ENCODE measurements at places on chromosomes 12 and 14.

- no peak for DNase-seq
Measured at GRCh38 chr14:70827347-70827746, 18.0 kb upstream of the MAP3K9 start.

- DNase-seq: no peak
Measured at GRCh38 chr12:114165921-114166320, 199.8 kb upstream of the RBM19 start.

- no peak for DNase-seq
Measured at GRCh38 chr14:104451474-104451873, 128.1 kb upstream of the C14orf180 start.

DNA sequence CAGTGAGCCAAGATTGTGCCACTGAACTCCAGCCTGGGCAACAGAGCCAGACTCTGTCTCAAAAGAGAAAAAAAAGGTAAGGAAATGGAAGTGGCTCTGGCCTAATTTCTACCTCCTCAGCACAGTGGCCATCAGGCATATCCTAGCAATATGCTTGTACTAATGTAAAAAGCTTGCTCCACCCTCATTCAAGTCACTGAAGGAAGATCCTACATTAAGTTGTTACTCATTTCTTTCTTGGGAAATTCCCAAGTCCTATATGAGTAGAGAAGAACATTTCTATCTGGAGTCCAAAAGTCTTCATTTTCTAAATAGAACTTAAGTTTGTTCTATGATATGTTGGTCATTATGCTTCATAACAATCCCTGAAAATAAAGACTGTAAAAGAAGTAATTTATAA is 67.3 kb upstream of the HOXC13 start:
- DNase-seq: no peak

DNA sequence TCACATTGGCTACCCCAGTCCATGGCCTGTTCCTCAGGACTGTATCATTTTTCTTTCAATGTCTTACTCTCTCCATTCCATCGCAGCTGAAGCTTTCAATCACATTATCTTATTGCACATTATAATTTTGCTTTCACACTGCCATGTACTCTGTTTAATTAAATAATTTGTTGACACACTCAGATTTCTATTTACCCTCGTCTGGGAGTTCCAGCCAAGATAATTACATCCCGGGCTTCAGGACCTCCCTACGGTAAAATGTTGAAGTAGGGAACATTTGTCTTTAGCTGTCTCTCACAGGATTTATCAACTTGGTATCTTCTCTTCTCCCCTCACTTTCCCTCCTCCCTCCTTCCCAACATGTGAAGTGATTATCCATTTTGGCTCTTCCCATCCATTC is 177.2 kb upstream of the RASSF8 start:
- DNase-seq: no peak

DNA sequence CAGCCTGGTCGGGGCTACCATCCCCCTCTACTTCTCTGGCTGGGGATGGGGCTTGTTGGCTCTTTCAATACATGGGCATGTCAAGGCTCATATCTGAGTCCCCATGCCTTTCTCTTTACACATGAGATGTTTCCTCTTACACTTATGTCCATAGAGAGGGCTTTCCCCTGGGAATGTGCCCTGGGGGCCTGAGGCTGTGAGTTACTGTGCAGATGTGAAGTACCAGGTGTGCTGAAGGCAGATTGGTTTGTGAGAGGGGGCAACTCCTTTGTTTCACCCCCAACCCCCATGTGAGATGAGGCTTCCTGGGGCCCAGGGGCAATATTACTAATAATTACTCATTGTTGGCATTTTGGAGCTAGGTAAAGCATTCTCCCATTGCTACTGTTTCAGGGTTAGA is 32.8 kb downstream of the NRXN3 start:
- no peak for DNase-seq

GRCh38 chr12:124513297-124513867 is 54.0 kb downstream of the NCOR2 start:
- DNase-seq: no peak

DNA sequence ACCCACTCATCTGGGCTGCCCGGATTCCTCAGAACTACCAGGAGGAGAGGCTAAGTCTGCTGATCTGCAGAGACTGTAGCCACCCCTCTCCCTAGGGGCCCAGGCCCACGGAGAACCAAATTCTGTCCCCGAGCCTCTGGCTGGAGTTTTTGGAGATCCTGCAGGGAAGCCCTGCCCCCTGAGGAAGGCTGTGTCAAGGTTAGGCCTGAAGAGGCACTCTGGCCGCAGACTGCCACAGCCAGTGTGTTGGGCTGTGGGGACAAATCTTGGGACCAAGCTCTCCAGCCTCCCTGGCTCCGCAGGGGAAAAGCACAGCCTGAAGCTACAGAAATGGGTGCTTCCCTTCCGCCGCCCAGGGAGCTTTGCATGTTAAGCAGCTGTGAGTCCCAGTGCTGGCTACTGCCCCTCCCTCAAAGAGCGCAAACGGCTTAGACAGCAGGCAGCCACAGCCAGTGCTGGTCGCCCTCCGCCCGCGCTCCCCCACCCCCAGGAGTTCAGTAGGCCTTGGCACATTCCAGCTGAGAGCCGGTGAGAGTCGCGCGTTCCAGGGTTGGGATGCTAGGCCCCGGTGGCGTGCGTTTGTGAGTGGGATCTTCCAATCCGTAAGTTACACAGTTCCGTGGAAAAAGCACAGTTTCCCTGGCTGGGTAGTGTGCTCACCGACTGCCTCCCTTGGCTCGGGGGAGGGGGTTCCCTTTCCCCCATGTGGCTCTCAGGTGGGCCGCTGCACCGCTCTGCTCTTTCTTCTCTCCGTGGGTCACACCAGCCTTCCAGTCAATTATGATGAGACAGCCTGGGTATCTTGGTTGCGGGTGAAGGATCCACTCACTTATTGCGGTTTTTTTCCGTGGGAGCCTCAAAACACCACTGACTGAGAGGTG is 13.2 kb downstream of the CLEC4E start:
- DNase-seq: no peak

DNA sequence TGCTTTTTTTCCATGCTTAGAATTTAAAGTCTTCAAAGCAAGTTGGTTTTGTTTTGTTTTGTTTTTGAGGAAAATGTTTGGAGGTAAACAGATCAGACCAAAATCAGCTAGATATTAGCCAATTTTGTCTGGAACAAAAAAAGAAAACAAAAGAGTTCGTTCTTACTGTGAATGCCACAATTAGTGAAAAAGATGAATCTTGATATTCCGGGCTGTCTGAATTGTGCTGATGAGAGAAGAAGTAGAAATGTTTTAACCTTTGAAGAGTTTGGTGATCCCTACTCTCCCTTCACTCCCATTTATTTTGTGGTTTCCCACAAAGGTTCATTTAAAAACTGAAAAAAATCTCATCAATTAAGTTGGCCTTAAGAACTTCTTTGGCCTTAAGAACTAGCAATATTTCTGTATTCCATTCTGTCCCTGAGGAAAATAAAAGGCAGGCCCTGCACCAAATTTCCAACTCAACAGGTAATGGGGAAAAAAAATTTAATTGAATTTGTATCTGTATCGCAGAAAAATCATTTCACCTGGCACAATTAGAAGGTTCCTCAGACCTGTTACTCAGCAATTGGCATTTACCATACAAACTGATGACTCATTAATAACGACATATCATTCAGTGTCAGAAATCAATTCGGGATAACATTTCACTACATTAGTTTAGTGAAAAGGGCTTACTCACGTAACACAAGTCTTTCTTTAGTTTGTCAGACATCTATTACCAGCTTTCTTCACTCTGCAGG is 562 bp upstream of the GLIPR1L2 start:
- DNase-seq: no peak

DNA sequence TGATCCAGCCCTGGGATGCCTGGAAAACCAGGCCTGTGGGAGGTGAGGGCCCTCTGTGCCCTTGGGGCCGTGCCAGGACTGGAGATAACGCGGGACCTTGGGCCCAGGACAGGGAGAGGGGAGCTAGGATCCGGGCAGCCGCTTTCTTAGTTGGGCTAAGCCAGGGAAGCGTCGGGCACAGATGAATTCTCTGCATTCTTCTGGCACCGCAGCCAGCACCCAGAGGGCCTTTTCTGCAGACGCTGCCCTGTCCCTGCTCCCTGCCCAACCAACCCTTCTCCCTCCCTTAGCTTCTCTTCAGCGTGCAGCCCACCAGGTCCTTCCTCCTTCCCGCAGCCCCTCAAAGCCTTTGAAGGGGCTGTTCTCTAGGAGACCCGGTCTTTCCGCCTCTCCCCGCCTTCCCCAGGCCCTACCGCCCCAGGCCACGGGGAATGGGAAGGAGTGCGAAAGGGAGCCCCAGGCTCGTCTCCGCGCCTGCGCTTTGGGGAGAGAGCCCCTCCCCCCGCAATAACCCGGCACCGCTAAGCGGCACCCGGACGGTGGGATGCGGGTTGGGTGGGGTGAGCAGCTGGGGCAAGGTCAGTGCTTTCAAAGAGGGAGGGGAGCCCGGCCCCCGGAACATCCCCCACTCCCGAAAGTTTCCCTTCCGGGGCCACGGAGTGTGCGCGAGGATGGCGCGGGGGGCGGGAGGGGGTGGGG is 663 bp downstream of the NCKAP5L start:
- peak; percentile 15 for DNase-seq

GRCh38 chr14:104335176-104335575 is 196.8 kb downstream of the KIF26A start:
- DNase-seq: no peak

DNA sequence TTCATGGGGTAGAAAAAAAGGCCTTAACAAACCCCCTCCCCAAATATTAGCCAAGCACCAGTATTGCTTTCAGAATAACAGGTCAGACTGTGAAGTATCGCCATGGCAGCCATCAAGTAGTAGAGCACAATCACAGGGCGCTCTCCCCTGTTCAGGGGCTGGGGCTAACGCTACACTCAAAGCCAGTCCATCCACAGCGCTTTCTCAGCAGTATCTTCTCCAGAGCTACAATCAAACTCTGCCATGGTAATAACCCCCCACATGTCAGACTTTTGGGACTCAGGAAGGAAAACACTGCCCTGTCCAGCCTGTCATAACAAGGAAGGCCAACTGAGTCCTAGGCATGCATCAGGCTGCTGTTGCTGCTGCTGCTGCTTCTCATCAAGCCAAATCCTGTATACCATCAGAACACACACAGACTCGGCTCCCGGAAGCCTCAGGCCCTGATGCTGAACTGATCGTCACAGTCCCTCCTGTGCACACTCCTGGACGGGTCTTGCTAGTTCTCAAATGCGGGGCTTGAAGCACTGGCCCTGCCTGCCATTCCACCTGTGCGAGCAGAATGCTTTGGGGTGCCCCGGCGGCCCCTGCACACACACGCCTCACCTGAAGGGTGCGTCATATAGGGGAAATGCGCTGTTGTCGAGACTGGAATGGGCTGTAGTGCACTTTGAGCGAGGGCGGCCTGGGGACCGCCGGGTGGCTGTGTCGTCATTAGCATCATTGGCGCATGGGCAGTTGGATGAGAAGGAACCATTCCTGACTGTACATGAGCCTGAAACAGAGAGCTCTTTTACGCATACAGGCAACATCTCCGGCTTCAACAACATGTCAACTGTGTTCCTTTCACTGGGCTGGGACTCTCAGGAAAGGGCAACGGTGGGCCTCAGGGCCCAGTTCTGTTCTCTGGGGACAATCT is 47.6 kb downstream of the SH2B3 start:
- no peak for DNase-seq

GRCh38 chr14:72081137-72081536 is 148.9 kb downstream of the RGS6 start:
- DNase-seq: no peak

GRCh38 chr12:50639721-50640120 is 124.2 kb upstream of the ATF1 start:
- no peak for DNase-seq

DNA sequence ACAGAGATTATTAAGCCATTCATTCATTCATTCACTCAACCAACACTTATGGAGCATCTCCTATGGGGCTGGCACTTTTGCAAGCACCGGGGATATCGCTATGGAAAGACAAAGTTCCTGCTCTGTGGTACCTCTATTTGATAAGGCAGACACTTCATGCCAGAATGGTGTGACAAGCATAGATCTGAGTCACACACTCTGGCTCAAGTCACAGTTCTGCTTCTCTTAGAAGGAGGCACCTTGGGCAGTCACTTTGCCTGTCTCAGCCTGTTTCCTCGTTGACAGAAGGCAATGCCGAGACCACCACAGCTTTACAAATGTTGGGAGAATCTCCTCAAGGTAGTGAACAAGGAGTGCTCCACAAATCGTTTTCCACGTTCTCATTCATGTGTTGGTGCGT is 205.2 kb downstream of the SLC41A2 start:
- no peak for DNase-seq

GRCh38 chr12:94049718-94050117 is 98.7 kb upstream of the PLXNC1 start:
- DNase-seq: no peak

DNA sequence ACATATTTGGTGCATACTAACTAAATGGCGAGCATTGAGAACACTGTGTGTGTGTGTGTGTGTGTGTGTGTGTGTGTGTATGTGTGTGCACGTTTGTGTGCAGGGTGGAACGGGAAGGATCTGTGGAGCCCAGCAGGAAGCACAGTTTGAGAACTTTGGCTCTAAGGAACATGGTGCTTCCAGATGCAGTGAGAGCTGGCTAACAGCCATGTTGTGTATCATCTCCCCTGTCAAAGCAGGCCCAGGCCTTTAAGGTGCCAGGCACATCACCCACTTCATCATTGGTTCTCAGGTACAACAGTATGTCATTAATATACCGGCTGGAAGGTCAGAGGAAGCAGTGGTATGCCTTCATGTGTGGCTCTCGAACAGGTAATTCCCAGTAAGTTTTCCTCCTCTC is 72.5 kb downstream of the SLC8A3 start:
- no peak for DNase-seq

DNA sequence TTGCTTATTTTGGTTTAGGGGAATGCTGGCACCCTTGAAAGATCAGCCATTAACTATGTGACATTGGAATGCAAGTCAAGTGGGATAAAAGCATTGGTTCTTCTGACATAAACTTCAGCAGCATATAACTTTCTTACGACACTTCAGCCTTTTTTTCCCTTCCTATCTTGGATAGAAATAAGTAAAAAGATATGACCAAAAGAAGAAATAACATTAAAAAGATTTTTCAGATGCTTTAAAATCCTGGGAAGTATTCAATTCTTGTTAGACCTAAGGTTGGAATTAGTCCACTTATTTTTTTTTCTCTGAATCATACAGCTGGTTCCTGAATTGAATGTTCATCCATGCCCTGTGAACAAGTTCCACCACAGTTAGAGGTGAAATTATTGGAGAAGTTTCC is 85.6 kb upstream of the TSPAN8 start:
- DNase-seq: no peak

- no peak for DNase-seq
Measured at GRCh38 chr14:106509807-106510206, 983.4 kb downstream of the TMEM121 start.

DNA sequence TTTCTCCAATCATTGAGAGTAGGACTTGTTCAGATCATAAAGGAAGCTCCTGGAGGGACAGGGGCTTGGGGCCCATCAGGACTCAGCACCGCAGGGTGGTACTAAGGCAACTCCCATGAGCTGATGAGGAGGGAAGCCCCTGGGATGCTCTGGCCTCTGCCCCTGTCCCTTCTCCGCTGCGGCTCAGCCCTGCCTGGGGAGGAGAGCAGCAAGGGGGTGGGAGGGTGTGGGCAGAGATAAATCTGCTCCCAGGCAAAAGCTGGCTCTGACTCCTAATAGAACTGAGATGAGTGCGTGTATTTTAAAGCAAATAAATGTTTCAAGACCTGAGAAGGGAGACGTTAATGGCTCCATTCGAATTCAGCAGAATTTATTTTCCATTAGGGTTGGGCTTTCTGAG is 52.0 kb upstream of the CHST11 start:
- no peak for DNase-seq
